ENCODE measurements at places on chromosomes 2 and 18. TPM values are rescaled to one million over a fixed set of nuclear protein-coding genes. Genes with fewer than 3 reads are reported as not detected.

The ASTL gene
- total RNA-seq = 1.8 TPM

The TAF4B gene
- 15.1 TPM for total RNA-seq

The ODC1 gene
- total RNA-seq = 180 TPM

The LRRTM1 gene
- total RNA-seq = not detected

The WBP1 gene
- total RNA-seq = 20.3 TPM

The MEP1B gene
- not detected for total RNA-seq

GRCh38 chr18:76395609-76396008 is 99.4 kb downstream of the ZNF516 start:
- no peaks in the 10 kb centered on the region for H3K36me3 ChIP-seq
- H3K4me3 ChIP-seq = no peak overlapping the region
- H3K27me3 ChIP-seq = no peaks in the 10 kb centered on the region
- DNase-seq = no peak
- no peak overlapping the region for H3K27ac ChIP-seq

GRCh38 chr2:71452565-71452964 is 796 bp upstream of the DYSF start:
- no peak overlapping the region for H3K4me3 ChIP-seq
- peaks cover 25% of the 10 kb centered on the region for H3K27me3 ChIP-seq
- H3K36me3 ChIP-seq = no peaks in the 10 kb centered on the region
- peaks cover 17% of the 10 kb centered on the region for H3K4me1 ChIP-seq
- no peak overlapping the region for H3K27ac ChIP-seq

GRCh38 chr2:109648041-109648527 is 33.9 kb downstream of the SOWAHC start:
- no peak for DNase-seq
- no peak overlapping the region for H3K27ac ChIP-seq
- no peaks in the 10 kb centered on the region for H3K4me1 ChIP-seq
- H3K4me3 ChIP-seq = no peak overlapping the region
- no peaks in the 10 kb centered on the region for H3K36me3 ChIP-seq

GRCh38 chr2:18701981-18702380 is 112.6 kb upstream of the NT5C1B start:
- H3K27me3 ChIP-seq = no peaks in the 10 kb centered on the region
- no peaks in the 10 kb centered on the region for H3K36me3 ChIP-seq
- no peak overlapping the region for H3K4me3 ChIP-seq
- H3K4me1 ChIP-seq = no peaks in the 10 kb centered on the region

- H3K36me3 ChIP-seq = no peaks in the 10 kb centered on the region
- no peak overlapping the region for H3K4me3 ChIP-seq
- DNase-seq = no peak
These were observed 96.0 kb downstream of the HNMT start for GRCh38 chr2:138060301-138060635.

- H3K4me3 ChIP-seq = no peak overlapping the region
- peaks cover 25% of the 10 kb centered on the region for H3K27me3 ChIP-seq
- no peak overlapping the region for H3K27ac ChIP-seq
- H3K36me3 ChIP-seq = no peaks in the 10 kb centered on the region
- no peaks in the 10 kb centered on the region for H3K4me1 ChIP-seq
These were observed 14.1 kb upstream of the FABP1 start for GRCh38 chr2:88141952-88142351.

DNA sequence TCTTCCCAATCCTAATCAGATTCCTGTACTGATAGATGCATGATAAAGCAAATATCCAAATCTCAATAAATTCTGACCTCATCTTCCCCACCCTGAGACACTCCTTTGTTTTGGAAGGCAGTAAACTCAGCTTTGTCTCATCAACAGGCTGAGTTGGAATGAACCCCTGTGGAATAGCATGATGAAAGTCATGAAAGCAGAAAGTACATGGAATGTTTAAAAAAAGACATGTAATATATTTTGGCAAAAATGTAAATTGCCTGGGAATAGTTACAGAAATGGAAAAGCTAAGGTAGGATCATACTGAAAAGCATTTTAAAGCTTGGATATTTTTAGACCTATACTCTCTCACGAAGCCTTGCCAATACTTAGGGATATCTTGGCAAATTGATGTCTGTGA is 468.7 kb upstream of the CDH7 start:
- no peaks in the 10 kb centered on the region for H3K36me3 ChIP-seq
- no peak for DNase-seq
- H3K27me3 ChIP-seq = no peaks in the 10 kb centered on the region
- H3K27ac ChIP-seq = no peak overlapping the region
- H3K4me3 ChIP-seq = no peak overlapping the region

DNA sequence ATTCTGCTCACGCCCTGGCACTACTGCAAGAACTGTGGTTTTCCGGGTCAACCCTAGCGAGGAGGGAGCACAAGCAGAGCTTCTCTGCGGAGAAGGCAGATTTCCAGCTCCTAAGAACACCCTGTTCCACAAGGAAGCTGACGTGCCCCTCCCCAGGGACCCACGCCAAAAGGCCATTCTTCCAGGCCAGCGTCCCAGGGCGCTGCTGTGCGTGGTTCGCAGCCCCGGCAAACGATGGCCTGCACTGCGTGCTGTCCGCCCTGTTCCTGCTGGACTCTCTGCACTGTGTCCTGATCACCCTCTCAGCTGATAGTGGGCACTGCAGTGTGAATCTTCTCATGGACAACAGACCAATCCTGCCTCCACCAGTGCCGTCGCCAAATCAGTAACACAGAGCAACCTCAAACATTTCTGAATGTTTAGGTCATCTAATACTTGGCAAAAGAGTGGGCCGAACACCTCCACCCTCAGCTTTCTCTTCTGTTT is 49.1 kb downstream of the ADI1 start:
- no peaks in the 10 kb centered on the region for H3K36me3 ChIP-seq
- H3K27me3 ChIP-seq = no peaks in the 10 kb centered on the region
- no peak overlapping the region for H3K4me3 ChIP-seq
- no peaks in the 10 kb centered on the region for H3K4me1 ChIP-seq

DNA sequence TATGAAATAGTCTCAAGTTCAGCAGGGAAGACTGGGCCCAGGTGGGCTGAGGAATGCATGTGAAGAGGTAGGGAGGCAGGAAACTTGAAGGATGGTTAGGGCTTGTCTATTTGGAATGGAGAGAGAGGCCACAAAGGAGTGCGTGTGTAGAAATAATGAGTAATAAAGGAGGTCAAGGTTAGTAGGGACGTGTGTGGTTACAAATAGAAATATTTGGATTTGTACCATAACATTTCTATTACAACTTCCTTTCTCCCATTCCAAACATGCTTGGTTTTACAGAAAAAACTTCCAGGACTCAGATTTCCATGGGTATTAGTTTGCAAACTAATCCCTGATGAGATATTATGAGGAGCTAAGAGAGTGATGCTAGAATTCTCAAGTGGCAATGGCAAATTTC is 280.6 kb downstream of the NCKAP5 start:
- DNase-seq = no peak
- H3K27me3 ChIP-seq = no peaks in the 10 kb centered on the region
- no peak overlapping the region for H3K27ac ChIP-seq
- H3K4me3 ChIP-seq = no peak overlapping the region
- no peaks in the 10 kb centered on the region for H3K4me1 ChIP-seq

DNA sequence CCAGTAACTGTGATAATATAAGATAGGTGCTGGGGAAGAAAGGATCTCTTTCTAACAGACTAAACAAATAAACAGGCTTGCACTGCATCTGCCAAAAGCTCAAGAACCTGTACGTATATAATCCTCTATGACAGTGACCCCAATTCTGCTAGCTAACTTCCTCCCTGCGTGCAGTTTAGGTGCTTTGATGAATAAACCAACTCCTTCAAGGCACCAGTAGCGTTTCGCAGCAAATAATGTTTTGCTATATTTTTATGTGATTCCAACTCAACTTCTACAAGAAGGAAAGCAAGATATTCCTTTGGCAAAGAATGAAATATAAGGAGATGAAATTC is 135.5 kb upstream of the CHAC2 start:
- H3K4me3 ChIP-seq = no peak overlapping the region
- H3K27ac ChIP-seq = no peak overlapping the region
- DNase-seq = no peak
- H3K36me3 ChIP-seq = no peaks in the 10 kb centered on the region
- H3K27me3 ChIP-seq = no peaks in the 10 kb centered on the region

DNA sequence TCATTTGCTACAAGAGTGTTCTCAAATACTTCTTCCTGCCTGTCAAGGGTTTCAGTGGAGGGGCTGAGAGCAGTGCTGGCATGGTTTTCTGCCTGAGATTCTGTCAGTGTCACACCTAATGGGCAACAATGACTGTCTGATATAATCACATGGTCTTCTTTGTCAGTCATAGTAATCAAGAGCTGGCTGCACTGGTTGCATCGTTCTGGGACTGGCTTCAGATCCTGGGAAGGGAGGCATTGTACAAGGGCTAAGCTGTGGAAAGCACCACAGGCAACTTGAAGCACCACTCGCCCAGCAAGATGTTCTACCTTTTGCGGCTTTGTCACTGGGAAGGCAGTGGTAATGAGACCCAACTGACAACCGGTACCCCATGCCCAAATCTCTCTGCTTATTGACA is 19.6 kb downstream of the ALS2 start:
- peaks cover 13% of the 10 kb centered on the region for H3K36me3 ChIP-seq
- no peaks in the 10 kb centered on the region for H3K4me1 ChIP-seq
- H3K4me3 ChIP-seq = no peak overlapping the region

DNA sequence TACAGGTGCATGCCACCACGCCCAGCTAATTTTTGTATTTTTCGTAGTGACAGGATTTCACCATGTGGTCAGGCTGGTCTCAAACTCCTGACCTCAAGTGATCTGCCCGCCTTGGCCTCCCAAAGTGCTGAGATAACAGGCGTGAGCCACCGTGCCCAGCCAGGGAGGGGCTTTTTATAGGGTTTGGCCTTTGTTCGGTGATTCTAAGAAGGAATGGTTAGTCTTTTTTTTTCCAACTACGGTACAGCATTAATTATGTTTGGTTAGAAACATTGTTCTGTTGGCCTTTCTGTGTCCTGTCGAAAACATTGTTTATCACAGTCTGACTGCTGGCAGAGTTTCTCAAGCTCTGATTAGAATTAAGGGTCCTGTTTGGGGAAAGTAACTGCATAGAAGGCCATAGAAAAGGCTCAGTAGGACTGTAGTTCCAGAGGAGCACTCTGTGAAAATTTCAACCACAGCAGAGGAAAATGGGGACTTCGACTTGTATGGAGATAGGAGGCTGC is 19.3 kb upstream of the SMCHD1 start:
- H3K27ac ChIP-seq = peak overlapping the region; percentile 97
- no peak for DNase-seq
- H3K27me3 ChIP-seq = no peaks in the 10 kb centered on the region
- H3K4me1 ChIP-seq = peaks cover 73% of the 10 kb centered on the region

- no peaks in the 10 kb centered on the region for H3K36me3 ChIP-seq
- no peaks in the 10 kb centered on the region for H3K4me1 ChIP-seq
- H3K27me3 ChIP-seq = no peaks in the 10 kb centered on the region
- DNase-seq = no peak
These were observed 128.1 kb upstream of the LHCGR start for GRCh38 chr2:48883661-48884060.

DNA sequence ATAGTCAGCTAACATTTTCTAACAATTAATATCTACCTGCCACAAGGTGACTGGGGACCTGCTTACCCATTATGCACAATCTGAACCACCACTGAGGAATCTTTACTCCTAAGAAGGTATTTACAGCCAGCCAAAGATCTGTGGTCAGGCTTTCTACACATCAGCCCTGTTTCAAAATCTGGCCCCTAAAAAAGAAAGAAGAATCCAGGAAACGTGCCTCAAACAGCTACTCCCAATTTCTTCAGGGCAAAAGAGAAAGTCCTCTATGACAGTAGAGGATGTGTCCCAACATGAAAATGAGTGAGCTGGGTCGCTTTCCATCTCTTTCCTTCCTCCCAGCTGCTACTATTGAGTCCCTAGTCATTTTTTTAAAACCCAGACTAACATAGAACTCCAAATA is 79.5 kb downstream of the EPB41L3 start:
- H3K36me3 ChIP-seq = no peaks in the 10 kb centered on the region
- no peak overlapping the region for H3K4me3 ChIP-seq
- H3K27ac ChIP-seq = no peak overlapping the region
- peaks cover 11% of the 10 kb centered on the region for H3K27me3 ChIP-seq

DNA sequence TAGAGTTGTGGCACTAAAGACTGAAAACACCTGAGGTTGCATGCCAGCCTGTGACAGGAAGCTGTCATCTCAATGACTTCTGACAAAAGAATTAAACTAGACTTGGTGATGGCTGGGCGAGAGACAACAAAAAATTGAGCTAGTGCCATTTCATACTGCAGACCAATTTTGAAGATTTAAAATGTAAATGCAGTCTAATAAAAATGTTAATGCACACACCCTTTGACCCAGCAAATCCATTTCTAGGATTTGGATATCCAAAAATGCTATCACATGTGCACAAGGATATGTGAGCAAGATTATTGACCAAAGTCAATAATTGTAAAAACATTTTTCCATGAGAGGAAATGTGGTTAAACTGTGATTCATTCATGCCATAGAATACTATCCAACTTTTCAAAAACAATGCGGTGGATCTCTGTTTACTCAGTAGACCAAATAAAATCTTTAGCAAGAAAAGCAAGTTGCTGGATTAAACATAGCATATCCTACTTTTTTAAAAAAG is 5.6 kb downstream of the FBXO36 start:
- no peak overlapping the region for H3K4me3 ChIP-seq
- H3K27me3 ChIP-seq = no peaks in the 10 kb centered on the region
- peaks cover 28% of the 10 kb centered on the region for H3K4me1 ChIP-seq
- H3K36me3 ChIP-seq = no peaks in the 10 kb centered on the region
- no peak overlapping the region for H3K27ac ChIP-seq
- no peak for DNase-seq

DNA sequence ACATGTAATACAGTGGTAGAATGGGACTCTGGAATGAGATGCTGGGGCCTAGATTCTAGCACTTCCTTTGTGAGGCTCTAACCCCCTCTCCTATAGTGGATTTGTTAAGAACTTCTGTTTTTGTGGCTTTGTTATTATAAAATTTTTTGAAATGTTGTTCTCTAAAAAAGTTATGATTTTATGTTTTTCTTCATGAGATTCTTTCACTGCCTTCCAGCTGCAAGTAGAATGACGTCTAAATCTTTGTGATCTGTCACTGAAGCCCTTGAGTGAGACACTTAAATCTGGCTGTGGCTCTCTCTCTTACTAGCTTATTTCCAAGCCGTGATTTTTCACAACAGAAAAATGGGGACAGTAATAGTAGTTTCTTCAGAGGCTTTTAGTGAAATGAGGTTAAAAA is 1.6 kb downstream of the CASP8 start:
- peak overlapping the region; percentile 92 for H3K4me3 ChIP-seq
- H3K4me1 ChIP-seq = peaks cover 78% of the 10 kb centered on the region
- DNase-seq = no peak
- peak overlapping the region; percentile 100 for H3K27ac ChIP-seq
- no peaks in the 10 kb centered on the region for H3K27me3 ChIP-seq

DNA sequence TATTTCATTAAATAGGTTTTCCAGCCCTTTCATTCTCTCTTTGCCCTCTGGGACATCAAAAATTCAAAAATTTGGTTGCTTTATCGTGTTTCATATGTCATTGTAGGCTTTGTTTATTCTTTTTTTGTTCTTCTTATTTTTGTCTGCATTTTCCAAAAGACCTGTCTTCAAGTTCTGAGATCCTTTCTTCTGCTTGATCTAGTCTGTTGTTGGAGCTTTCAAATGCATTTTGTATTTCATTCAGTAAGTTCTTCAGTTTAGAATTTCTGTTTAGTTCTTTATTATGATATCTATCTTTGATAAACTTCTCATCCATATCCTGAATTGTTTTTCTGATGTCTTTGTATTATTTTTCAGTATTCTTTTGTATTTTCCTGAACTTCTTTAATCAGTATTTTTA is 123.6 kb downstream of the XRCC5 start:
- no peak for DNase-seq
- H3K27me3 ChIP-seq = no peaks in the 10 kb centered on the region
- H3K27ac ChIP-seq = no peak overlapping the region
- no peaks in the 10 kb centered on the region for H3K4me1 ChIP-seq

- H3K4me1 ChIP-seq = peaks cover 19% of the 10 kb centered on the region
- no peak for DNase-seq
- H3K27me3 ChIP-seq = no peaks in the 10 kb centered on the region
- H3K27ac ChIP-seq = no peak overlapping the region
These were observed 9.0 kb upstream of the SLC1A4 start for GRCh38 chr2:64980183-64980582.

Measured in activated CD8-positive, alpha-beta T cell treated with anti-CD3 and anti-CD28 coated beads for 36 hours (primary cell).